ENCODE measurements at places on chromosomes 6 and 20. TPM values are rescaled to one million over a fixed set of nuclear protein-coding genes. Genes with fewer than 3 reads are reported as not detected.

GRCh38 chr20:37390503-37390890 lies 44.6 kb downstream of the SRC start:
- H3K4me3 ChIP-seq: no peak overlapping the region
- no peaks in the 10 kb centered on the region for H3K27me3 ChIP-seq
- no peak for DNase-seq
- no peak overlapping the region for H3K27ac ChIP-seq
- H3K4me1 ChIP-seq: peaks cover 52% of the 10 kb centered on the region

DNA sequence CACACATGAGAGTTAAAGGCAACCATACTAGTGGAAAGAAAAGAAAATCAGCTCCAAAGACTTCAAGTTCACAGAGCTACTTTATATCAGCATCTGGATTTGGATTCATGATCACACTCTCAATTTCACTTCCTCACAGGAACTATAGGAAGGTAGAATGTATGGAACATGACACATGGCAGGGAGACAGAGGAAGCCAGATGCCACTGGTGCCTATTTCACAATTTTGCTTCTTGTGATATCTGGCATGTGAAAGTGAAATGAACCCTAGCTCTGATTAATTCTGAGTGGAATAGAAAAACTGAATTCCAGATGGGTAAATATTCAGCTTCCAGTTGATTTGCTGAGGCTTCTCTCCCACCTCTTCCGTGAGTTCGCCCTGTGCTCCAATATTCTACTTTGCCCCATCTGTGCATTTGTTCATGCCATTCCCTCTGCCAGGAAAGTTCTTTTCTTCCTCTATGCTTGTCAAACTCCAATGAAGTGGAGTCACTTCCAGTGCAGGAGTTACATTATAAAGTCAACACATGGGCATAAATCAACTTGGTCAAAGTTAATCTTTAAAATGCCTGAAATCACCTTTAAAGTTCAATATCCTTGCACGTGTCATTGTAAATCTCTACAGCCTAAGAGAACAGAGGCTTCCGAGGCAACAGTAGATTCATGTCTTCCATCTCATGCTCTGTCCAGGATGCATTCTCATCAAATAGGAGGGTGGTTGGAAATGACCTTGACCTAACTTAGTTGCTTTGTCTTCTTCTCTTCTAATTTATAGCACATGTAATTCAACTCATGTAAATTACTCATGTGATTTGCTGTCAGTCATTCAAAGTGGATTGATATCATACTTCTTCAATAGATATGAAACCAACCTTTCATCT lies 275.3 kb downstream of the HIVEP2 start:
- H3K4me1 ChIP-seq: no peaks in the 10 kb centered on the region
- H3K27me3 ChIP-seq: no peaks in the 10 kb centered on the region
- no peak overlapping the region for H3K4me3 ChIP-seq
- no peak overlapping the region for H3K27ac ChIP-seq
- no peak for DNase-seq

- H3K4me3 ChIP-seq: no peak overlapping the region
- H3K36me3 ChIP-seq: peaks cover 7% of the 10 kb centered on the region
- no peak for DNase-seq
- H3K27me3 ChIP-seq: no peaks in the 10 kb centered on the region
Observed at GRCh38 chr6:157995458-157995857, 13.8 kb downstream of the SYNJ2 start.

DNA sequence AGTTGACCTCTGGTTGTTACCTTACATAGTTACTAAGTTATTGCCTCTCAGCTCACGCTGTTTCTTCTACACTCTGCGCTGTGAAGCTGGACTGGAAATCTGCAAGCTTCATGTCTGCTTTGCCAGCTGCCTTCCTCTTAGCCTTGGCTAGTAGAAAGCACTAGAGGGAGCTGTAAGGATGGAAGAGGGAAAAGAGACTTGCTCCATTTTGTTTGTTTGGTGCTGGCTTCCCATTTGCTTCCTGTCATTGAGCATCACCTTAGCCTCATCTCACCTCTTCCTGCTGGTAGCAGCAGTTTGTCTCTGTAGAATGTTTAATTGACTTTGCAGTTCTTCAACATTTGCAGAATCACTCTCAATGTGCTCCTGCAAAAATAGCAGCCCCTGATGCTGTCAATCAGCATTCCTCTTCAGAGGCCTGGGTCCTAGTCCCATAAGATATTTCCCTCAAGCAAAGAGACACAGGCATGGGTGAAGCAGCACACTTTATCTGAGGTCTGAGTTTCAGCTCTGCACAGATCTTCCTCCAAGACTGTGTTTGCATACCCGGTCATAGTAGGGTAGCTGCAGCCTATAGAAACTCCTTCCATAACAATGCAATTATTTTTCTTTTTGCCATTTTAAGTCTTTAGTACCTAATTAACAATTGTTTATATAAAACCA lies 302.2 kb upstream of the EPHA7 start:
- no peaks in the 10 kb centered on the region for H3K4me1 ChIP-seq
- H3K27ac ChIP-seq: no peak overlapping the region
- no peak overlapping the region for H3K4me3 ChIP-seq
- H3K36me3 ChIP-seq: no peaks in the 10 kb centered on the region
- DNase-seq: no peak
- H3K27me3 ChIP-seq: no peaks in the 10 kb centered on the region

- DNase-seq: no peak
- H3K4me3 ChIP-seq: no peak overlapping the region
- no peaks in the 10 kb centered on the region for H3K4me1 ChIP-seq
- no peak overlapping the region for H3K27ac ChIP-seq
- peaks cover 11% of the 10 kb centered on the region for H3K27me3 ChIP-seq
Observed at GRCh38 chr6:108748959-108749358, 99.3 kb upstream of the ARMC2 start.

DNA sequence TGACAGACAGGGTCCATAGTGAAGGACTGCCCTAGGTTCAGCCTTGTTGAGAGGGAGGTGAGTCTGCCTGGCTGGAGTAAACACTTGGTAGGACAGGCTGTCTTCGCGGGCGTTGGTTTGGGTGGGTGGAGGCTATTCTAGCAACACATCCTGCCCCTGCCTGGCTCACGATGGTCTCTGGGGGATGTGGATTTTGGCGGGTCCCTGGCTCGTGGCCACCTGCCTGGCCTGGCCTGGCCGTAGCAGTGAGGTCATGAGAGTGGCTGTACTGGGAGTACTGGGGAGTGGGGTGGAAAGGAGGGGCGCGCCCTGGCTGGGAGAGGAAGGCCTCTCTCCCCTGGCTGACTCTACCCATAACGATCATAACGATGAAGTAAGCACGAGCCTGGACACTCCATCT lies 30.2 kb upstream of the MRPS18A start:
- no peaks in the 10 kb centered on the region for H3K27me3 ChIP-seq
- H3K4me1 ChIP-seq: peaks cover 28% of the 10 kb centered on the region
- H3K4me3 ChIP-seq: no peak overlapping the region
- DNase-seq: no peak
- H3K36me3 ChIP-seq: no peaks in the 10 kb centered on the region

DNA sequence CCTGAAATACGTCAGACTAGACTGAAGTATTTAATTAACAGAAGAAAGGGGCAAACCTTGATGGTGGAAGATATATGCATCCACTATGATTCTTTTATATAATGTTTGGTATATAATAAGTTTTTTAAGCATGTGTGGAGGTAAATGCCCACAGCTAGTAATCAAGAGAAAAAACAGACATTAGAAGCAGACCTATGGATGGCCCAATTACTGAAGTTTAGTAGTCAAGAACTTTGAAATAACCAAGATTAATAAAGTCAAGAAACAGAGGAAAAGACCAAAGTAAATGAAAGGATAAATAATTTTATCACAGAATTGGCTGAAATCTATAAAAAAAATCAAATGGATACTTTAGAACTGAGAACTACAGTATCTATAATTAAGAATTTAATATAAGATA lies 15.3 kb downstream of the TTI1 start:
- H3K4me3 ChIP-seq: no peak overlapping the region
- no peaks in the 10 kb centered on the region for H3K4me1 ChIP-seq
- H3K27me3 ChIP-seq: no peaks in the 10 kb centered on the region
- H3K36me3 ChIP-seq: peaks cover 77% of the 10 kb centered on the region

KIF25 gene
- not detected for total RNA-seq

UNC93A gene
- not detected for total RNA-seq

DEF6 gene
- 37.8 TPM for total RNA-seq
